ENCODE measurements at places on chromosomes 2 and 18. TPM values are rescaled to one million over a fixed set of nuclear protein-coding genes. Genes with fewer than 3 reads are reported as not detected.

Gene SLC30A3
- polyA plus RNA-seq: 7.4 TPM

Gene PDE11A
- polyA plus RNA-seq: 0.36 TPM

Gene ABHD1
- polyA plus RNA-seq: 0.64 TPM

Gene COL4A3
- polyA plus RNA-seq: 0.15 TPM

Gene PFN4
- 0.59 TPM for polyA plus RNA-seq

Gene SERPINB4
- not detected for polyA plus RNA-seq

Gene FMNL2
- 42.9 TPM for polyA plus RNA-seq

Gene SCN7A
- polyA plus RNA-seq: 0.08 TPM

Gene EPB41L5
- 15.4 TPM for polyA plus RNA-seq

Gene CCDC68
- 0.19 TPM for polyA plus RNA-seq

Gene OR6B2
- not detected for polyA plus RNA-seq

Gene NYAP2
- polyA plus RNA-seq: 0.20 TPM

Gene GALNT13
- polyA plus RNA-seq: 1.7 TPM

Gene WNT10A
- polyA plus RNA-seq: 0.58 TPM

Gene AMER3
- polyA plus RNA-seq: 5.7 TPM

Gene LINC00305
- not detected for polyA plus RNA-seq
